M059J (cell line): ENCODE measurements at places on chromosomes 12 and 14. TPM values are rescaled to one million over a fixed set of nuclear protein-coding genes. Genes with fewer than 3 reads are reported as not detected.

MGP gene
- 12.6 and 15.5 TPM in 2 replicates for total RNA-seq

KIF5A gene
- 0.30 and 0.37 TPM in 2 replicates for total RNA-seq

LALBA gene
- total RNA-seq, result not detected in 2 replicates

SLC7A7 gene
- total RNA-seq, result 2.6 and 3.6 TPM in 2 replicates

RILPL1 gene
- total RNA-seq, result 9.2 and 15.7 TPM in 2 replicates

TSPAN11 gene
- total RNA-seq, result 0.39 and 0.44 TPM in 2 replicates

KITLG gene
- 11.8 and 13.0 TPM in 2 replicates for total RNA-seq

AKAP3 gene
- 1.1 and 2.0 TPM in 2 replicates for total RNA-seq

MDGA2 gene
- not detected in 2 replicates for total RNA-seq

BCAT1 gene
- 31.2 and 33.7 TPM in 2 replicates for total RNA-seq

RHNO1 gene
- total RNA-seq, result 68.6 and 69.4 TPM in 2 replicates

NRXN3 gene
- total RNA-seq, result 0.52 and 1.1 TPM in 2 replicates

C12orf50 gene
- total RNA-seq, result not detected in 2 replicates

AICDA gene
- total RNA-seq, result not detected in 2 replicates

TOGARAM1 gene
- total RNA-seq, result 6.6 and 7.6 TPM in 2 replicates

HCAR1 gene
- total RNA-seq, result not detected in 2 replicates

PARP2 gene
- 25.4 and 27.8 TPM in 2 replicates for total RNA-seq

KRT2 gene
- total RNA-seq, result not detected in 2 replicates

TMEM233 gene
- not detected in 2 replicates for total RNA-seq

CKB gene
- 42.2 and 63.3 TPM in 2 replicates for total RNA-seq

SLC35F4 gene
- not detected in 2 replicates for total RNA-seq

KRT71 gene
- total RNA-seq, result not detected in 2 replicates

KCNC2 gene
- total RNA-seq, result not detected in 2 replicates

SRRM4 gene
- not detected in 2 replicates for total RNA-seq

OTX2 gene
- not detected in 2 replicates for total RNA-seq

CMKLR1 gene
- total RNA-seq, result 0.05 TPM in 1 of 2 replicates, not detected in the other

RNASE7 gene
- not detected in 2 replicates for total RNA-seq

KRT80 gene
- total RNA-seq, result 36.6 and 52.7 TPM in 2 replicates

SAMD15 gene
- 0.59 and 1.4 TPM in 2 replicates for total RNA-seq

TMPO gene
- total RNA-seq, result 133 and 194 TPM in 2 replicates

OR10G2 gene
- total RNA-seq, result not detected in 2 replicates
